ENCODE measurements at places on chromosomes 11 and 22. TPM values are rescaled to one million over a fixed set of nuclear protein-coding genes. Genes with fewer than 3 reads are reported as not detected.

GRCh38 chr22:45722006-45722405 is 50.4 kb downstream of the ATXN10 start:
- H3K4me3 ChIP-seq = no peak overlapping the region
- no peaks in the 10 kb centered on the region for H3K27me3 ChIP-seq
- H3K36me3 ChIP-seq = peaks cover 40% of the 10 kb centered on the region
- no peak for DNase-seq
- H3K27ac ChIP-seq = no peak overlapping the region

GRCh38 chr11:94537031-94537600 is 6.6 kb upstream of the FUT4 start:
- no peak for DNase-seq
- H3K4me1 ChIP-seq = peaks cover 4% of the 10 kb centered on the region
- no peaks in the 10 kb centered on the region for H3K36me3 ChIP-seq

DNA sequence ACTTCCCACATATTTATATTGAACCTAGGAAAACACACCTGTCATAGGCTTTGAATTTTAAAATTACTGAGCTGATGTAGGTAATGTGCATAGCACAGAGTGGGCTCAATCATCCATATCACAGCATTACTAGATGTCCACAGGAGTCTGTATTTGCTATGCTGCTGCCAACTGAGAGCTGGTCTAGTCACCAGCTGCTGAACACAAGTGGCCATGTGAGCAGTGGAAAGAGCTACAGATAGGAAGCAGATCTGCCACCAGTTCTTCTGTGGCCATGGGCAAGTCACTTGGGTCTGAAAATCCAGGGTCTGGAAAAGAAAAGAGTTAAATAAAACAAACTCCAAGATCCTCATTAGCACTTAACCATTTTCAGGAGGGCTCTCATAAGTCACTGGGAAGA is 91.8 kb downstream of the APIP start:
- H3K27ac ChIP-seq = no peak overlapping the region
- peaks cover 8% of the 10 kb centered on the region for H3K27me3 ChIP-seq
- DNase-seq = no peak
- H3K4me3 ChIP-seq = no peak overlapping the region

GRCh38 chr11:131037873-131038272 is 121.6 kb upstream of the SNX19 start:
- no peak for DNase-seq
- no peak overlapping the region for H3K4me3 ChIP-seq
- H3K27ac ChIP-seq = no peak overlapping the region
- no peaks in the 10 kb centered on the region for H3K4me1 ChIP-seq
- H3K27me3 ChIP-seq = no peaks in the 10 kb centered on the region

- no peaks in the 10 kb centered on the region for H3K27me3 ChIP-seq
- no peak overlapping the region for H3K4me3 ChIP-seq
- no peak for DNase-seq
- peaks cover 7% of the 10 kb centered on the region for H3K4me1 ChIP-seq
- H3K36me3 ChIP-seq = no peaks in the 10 kb centered on the region
These were observed 25.2 kb upstream of the MTCH2 start for GRCh38 chr11:47667555-47667954.

DNA sequence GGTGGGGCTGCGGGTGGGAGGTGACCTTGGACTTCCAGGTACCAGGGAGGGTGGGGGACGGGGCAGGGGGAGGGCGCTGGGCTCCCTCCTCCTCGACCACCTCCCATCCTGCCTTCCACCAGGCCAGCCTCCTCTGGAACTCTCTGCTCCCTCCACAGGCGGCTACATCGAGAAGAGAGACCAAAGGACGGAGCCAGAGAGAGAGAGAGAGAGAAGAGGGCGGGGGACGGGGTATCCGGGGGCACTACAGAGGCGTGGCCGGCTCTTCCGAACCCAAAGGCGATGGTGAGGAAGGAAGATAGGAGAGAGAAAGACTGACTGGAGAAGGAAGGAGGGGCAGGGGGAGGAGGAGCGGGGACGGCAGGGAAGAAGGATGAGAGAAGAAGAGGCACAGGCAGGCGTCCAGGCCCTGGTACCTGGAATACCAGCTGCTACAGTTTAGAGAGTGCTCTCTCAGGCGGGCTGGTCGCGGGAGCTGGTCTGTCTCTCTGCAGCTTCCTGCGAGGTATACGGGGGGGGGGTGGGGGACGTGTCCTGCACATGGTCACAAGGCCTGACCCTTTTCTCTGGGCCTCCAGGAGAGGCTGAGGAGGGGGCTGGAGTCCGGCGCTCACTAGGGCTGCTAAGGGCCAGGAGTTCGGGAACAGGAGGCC is 38.0 kb downstream of the IGSF9B start:
- no peaks in the 10 kb centered on the region for H3K27me3 ChIP-seq
- no peak for DNase-seq
- H3K27ac ChIP-seq = peak overlapping the region; percentile 76
- peaks cover 9% of the 10 kb centered on the region for H3K4me1 ChIP-seq

The SPDYC gene
- not detected for total RNA-seq

The DKK3 gene
- not detected for total RNA-seq

The PLAAT4 gene
- 136 TPM for total RNA-seq

The C22orf23 gene
- 0.23 TPM for total RNA-seq

The FAM180B gene
- total RNA-seq = not detected

The P4HA3 gene
- total RNA-seq = not detected

The OTOG gene
- not detected for total RNA-seq

Measured in activated CD4-positive, alpha-beta T cell treated with anti-CD3 and anti-CD28 coated beads, Interleukin-2, amount 10 ng/mL, durations not matched to agents 7 days and 5 days (primary cell).